ENCODE measurements at places on chromosomes 2 and 18. TPM values are rescaled to one million over a fixed set of nuclear protein-coding genes. Genes with fewer than 3 reads are reported as not detected.
A peak's percentile ranks its signal among the peaks of the same experiment; 100 is the strongest.

DNA sequence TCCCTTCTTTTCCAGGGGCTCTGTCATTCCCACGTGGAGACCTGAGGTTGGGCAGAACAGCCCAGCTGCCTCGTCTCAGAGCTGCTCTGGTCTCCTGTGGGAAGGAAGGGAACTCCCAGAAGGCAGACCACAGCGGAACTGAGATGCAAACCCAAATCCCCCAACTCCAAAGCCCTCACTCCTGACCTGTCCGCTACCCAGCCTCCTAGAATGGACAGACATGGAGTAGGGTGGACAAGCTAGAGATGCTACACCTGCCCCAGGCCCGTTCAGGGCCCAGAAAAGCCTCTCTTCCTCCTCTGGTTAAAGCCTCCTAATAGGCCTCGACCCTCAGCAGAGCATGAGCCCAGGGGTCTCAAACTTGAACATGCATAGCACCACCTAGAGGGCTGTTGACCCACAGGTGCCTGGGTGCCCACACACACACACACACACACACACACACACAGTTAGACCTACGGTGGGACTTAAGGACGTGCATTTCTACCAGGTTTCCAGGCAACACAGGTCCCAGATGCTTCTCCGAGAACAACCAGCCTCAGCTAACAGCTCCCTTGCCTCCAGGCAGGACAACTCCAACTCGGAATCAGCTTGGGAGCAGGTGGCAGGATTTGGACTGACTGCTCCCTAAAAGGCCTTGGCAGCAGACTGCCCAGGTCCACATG is 93.5 kb downstream of the TNS1 start:
- H3K27ac ChIP-seq = peak overlapping the region; percentile 61
- no peaks in the 10 kb centered on the region for H3K27me3 ChIP-seq
- no peaks in the 10 kb centered on the region for H3K4me1 ChIP-seq

MPHOSPH10 gene
- total RNA-seq = 24.3 TPM

DNA sequence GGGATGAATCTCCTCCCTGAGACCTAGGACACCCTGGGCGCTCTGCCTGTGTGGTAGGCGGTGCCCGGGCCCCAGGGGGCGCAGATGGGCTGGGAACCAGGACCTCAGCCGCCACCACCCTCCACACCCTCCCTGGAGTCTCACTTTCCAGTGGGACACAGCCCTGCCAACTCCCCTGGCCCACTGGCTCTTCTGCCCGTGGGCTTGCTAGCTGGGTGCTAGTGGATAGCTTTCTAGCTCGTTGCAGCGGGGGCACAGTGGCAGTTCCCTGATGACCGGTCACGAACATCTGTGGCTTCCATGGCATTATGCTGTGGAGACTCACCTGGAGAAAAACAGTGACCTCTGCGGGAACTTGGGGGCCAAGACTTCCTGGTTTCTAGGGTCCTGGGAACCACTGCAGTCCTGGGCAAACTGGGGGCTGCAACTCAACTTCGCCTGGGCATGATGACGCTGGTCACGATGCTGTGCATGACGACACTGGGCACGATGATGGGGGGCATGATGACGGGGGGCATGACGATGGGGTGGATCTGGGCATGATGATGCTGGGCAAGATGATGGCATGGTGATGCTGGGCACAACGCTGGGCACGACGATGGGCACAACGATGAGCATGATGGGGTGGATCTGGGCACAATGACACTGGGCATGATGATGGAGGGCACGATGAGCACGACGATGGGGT is 31.0 kb upstream of the ALLC start:
- no peak overlapping the region for H3K4me3 ChIP-seq
- no peaks in the 10 kb centered on the region for H3K4me1 ChIP-seq
- peak overlapping the region; percentile 70 for H3K27ac ChIP-seq
- no peaks in the 10 kb centered on the region for H3K27me3 ChIP-seq

GRCh38 chr2:44793322-44793870 is 148.1 kb upstream of the SIX3 start:
- no peak for DNase-seq
- H3K4me3 ChIP-seq = no peak overlapping the region
- H3K4me1 ChIP-seq = no peaks in the 10 kb centered on the region
- no peaks in the 10 kb centered on the region for H3K36me3 ChIP-seq
- H3K27me3 ChIP-seq = no peaks in the 10 kb centered on the region

SERPINB10 gene
- total RNA-seq = not detected

- H3K36me3 ChIP-seq = no peaks in the 10 kb centered on the region
- H3K4me1 ChIP-seq = no peaks in the 10 kb centered on the region
- no peak overlapping the region for H3K27ac ChIP-seq
- no peaks in the 10 kb centered on the region for H3K27me3 ChIP-seq
These were observed 45.3 kb downstream of the FRZB start for GRCh38 chr2:182821182-182821581.

DNA sequence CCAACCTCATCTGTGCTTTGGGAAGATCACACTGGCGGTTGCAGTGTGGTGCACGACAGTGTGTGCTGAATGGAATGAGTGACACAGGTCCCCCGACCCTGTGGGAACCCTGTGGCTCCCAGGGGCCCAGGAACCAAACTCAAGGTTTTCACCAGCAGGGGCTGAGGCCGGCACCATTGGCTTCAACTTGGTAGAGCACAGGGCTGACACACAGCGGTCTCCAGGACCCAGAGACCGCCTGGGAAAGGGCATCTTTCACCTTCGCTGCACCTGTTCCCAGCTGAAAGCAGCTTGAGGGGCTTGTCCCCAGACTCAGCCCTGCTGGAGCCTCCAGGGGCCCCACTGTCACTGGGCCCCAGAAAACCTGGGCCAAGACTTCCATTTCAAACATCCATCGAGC is 59.0 kb upstream of the ODC1 start:
- no peak overlapping the region for H3K27ac ChIP-seq
- DNase-seq = no peak
- H3K4me3 ChIP-seq = no peak overlapping the region
- H3K36me3 ChIP-seq = no peaks in the 10 kb centered on the region

CXCR4 gene
- 446 TPM for total RNA-seq

DNA sequence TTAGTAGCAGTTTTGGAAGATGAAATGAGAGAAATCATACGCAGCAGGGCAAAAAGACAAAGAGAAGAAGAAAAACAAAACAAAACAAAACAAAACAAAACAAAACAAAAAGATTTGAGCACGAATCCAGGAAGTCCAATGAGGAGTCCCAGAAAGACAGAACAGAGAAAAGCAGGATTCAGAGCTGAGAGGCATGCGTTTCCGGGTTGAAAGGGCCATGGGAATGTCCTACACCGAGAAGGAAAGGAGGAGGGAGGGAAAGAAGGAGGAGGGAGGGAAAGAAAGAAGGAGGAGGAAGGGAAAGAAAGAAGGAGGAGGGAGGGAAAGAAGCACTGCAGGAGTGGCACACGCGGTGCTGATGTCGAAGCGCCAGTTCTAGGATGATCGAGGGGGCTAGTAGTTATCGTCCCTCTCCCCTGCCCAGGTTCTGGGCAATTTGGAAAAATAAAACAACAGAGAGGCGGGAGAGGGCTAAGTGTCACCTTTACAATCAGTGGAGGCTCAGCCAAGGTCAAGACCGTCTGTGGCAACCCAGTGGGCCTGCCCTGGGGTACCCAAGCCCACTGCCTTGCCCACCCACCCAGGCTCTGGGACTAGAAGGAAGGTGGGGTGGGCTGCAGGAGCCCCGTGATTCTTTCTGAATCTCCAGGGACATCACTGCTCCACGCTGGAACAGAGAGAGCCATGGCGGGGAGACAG is 68.4 kb downstream of the TWIST2 start:
- no peak overlapping the region for H3K27ac ChIP-seq
- H3K4me1 ChIP-seq = no peaks in the 10 kb centered on the region
- DNase-seq = no peak
- H3K36me3 ChIP-seq = no peaks in the 10 kb centered on the region
- no peaks in the 10 kb centered on the region for H3K27me3 ChIP-seq

IL1B gene
- not detected for total RNA-seq

DNA sequence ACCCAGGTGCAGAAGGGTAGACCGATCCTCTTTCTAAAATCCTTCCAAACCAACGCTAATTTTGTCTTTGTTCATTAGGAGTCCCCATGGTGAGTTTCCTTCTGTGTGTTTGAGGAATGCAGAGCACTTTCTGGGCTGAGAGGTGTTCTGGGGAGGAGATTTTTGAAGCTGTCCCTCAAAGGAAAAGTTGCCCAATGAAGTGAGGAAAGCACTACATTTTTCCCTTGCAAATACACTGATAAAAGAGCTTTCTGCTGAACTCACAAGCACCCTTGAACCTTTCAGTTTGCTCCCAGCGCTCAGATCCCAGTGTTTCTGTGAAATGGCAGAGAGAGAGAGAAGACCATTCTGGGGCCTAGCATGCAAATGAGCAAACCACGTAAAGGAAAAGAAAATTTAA is 299.6 kb upstream of the FANCL start:
- no peak overlapping the region for H3K4me3 ChIP-seq
- H3K27ac ChIP-seq = no peak overlapping the region
- H3K4me1 ChIP-seq = no peaks in the 10 kb centered on the region
- DNase-seq = no peak
- no peaks in the 10 kb centered on the region for H3K27me3 ChIP-seq
- H3K36me3 ChIP-seq = no peaks in the 10 kb centered on the region

Data from Peyer's patch (tissue), 4 donors.